ENCODE measurements at places on chromosomes 1 and 21. TPM values are rescaled to one million over a fixed set of nuclear protein-coding genes. Genes with fewer than 3 reads are reported as not detected.

DNA sequence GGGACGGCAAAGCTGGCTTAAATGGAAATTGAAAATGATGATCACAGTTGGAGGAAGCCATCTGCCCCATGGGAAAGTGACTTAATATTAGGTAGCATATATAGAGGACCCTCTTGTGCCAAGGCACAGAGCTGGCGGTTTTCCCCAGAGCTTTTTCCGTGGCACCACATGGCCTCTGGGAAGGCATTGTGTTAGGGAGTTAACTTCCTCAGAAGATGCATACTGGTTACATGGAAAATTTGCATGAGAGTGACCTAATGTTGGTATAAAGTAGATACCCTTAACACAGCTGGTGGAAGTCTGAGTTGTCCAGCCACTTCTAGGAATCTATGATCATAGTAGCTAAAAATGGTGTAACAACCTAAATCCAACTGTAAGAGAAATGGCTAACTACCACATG lies 27.3 kb downstream of the CAP1 start:
- DNase-seq = no peak

The LCE3D gene
- total RNA-seq = 0.38 TPM

- peak; percentile 5 for DNase-seq
Measured at GRCh38 chr1:210726621-210727020, 397.9 kb downstream of the HHAT start.

The SLC35F3 gene
- 0.79 TPM for total RNA-seq

- peak; percentile 8 for DNase-seq
Measured at GRCh38 chr1:153919876-153920852, 2.6 kb downstream of the GATAD2B start.

The ESPN gene
- total RNA-seq = 8.4 TPM
